ENCODE measurements at places on chromosomes 11 and 22.

GRCh38 chr11:72150882-72151281 lies 15.4 kb downstream of the FOLR3 start:
- DNase-seq, result no peak

DNA sequence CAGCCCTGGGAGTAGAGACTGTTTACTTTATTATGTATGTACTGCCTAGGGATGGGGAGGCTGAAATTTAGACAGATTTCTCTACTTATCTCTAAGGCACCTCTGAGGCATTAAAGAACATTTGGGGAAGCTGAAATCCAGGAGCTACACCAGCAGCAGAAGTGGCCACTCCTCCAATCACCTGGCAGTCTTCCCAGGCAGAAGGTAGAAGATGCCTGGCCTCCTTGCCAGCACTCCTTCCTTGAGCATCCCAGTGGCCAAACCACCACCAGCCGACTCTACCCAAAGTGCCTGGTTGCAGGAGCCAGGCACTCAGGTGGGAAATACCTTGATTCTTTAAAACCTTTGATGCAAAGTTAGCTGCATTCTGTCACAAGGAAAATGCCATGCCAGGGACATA lies 1.9 kb upstream of the FAT3 start:
- no peak for DNase-seq

DNA sequence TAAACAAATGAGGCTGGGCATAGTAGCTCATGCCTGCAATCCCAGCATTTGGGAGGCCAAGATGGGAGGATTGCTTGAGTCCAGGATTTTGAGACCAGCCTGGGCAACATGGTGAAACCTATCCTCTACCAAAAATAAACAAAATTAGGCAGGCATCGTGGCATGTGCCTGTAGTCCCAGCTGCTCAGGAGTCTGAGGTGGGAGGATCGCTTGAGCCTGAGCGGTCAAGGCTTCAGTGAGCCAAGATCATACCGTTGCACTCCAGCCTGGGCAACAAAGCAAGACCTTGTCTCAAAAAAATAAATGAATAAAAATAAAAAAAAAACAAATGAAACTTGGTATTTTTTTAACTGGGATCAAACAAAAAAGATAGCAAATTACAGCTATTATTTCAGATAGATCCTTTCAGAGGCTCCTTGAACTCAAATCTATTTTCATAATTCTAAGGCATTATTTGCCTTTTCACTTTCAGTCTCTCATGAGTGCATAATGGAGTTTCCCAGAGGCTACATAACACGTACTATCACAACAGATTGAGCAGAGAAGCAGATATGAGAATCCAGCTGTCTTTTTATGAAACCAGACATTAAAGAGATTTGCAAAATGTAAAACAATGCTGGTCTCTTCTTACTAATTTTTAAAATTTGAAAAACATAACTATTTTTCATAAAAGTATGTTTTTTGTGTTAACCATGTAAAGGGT lies 23.1 kb downstream of the DDIAS start:
- DNase-seq, result no peak

DNA sequence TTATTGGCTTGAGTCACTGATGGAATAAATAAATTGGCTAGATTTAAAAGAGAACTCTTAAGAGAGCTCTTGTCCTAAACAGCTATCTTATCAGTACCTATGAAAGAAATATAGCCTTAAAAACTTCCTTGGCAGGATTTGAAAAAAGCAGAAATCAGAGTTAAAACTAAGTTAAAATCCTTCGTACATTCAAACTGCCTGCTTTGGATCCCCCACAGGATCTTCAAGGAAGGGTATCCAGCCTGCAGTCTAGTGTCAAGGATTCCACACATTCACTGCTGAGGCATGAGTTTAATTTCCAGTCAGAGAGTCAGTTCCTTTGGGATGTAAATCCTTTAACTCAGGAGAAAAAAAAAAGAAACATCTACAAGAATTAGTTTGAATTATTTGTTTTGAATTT lies 242.9 kb upstream of the UBASH3B start:
- DNase-seq, result no peak

- DNase-seq, result no peak
Measured at GRCh38 chr22:39710380-39711150, 140.0 kb downstream of the CACNA1I start.

- DNase-seq, result no peak
Measured at GRCh38 chr11:16862726-16863125, 124.3 kb downstream of the C11orf58 start.

DNA sequence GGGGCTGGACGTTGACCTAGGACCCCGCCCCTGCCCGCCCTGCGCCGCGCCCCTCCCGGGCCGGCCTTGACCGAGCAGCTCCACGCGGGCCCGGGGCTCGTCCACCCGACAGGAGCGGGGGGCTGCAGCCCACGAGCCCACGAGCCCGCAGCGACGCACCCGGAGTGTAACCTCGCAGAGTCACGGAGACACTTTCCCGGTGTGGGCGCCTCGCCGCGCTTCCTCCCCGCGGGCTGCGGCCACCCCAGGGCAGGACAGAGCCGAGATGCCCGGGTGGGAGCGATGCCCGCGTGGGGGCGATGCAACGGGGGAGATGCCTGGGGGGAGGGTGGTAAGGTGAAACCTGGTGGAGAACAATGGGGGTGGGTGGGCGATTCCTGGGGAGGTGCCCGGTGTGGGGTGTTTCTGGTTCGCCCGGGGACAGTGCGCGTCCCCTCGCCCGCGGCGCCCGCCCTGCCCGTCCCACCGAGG lies 4.9 kb upstream of the ZBED4 start:
- DNase-seq, result no peak

DNA sequence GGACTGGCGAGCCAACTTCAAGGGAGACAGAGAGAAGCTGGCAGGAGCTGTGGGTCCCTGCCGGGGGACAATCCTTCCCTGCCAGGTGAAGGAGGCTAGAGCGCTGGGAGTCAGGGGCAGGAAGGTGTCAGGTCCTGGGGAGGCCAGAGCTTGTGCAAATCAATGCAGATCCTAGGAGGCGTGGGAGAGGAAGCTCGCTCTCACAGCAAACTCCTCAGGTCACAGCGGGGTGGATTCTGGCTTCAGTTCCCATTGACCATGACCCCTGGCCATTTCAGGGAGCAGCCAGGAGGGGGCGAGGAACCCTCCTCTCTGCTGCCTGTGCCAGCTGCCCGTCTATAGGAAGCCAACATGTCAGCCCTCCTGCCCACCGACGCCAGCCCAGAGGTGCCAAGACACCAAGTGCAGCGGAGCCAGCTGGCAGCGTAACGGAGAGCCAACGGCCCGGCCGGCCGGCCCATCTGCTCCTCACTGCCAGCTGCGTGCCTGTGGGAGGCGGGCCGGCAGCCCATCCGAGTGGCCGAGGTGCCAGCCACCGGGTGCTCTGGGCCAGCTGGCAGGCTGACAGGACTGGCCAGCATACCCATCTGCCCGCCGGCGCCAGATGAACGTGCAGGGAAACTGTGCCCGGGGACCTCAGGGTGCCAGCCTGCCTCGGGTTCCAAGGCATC lies 374.8 kb downstream of the MIAT start:
- peak; percentile 9 for DNase-seq

DNA sequence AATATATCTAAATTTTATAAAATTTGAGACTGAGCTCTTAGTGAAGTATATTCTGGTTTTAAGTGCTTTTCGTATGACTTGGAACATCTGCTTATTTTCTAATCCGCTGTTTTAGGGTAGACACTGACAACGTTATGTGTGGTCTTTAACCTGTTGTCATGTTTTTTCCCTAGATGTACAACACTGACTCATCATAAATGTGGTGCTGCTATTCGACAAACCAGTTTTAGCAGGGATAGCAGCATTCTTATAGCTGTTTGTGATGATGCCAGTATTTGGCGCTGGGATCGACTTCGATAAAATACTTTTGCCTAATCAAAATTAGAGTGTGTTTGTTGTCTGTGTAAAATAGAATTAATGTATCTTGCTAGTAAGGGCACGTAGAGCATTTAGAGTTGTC lies 23.8 kb upstream of the HIKESHI start:
- no peak for DNase-seq

DNA sequence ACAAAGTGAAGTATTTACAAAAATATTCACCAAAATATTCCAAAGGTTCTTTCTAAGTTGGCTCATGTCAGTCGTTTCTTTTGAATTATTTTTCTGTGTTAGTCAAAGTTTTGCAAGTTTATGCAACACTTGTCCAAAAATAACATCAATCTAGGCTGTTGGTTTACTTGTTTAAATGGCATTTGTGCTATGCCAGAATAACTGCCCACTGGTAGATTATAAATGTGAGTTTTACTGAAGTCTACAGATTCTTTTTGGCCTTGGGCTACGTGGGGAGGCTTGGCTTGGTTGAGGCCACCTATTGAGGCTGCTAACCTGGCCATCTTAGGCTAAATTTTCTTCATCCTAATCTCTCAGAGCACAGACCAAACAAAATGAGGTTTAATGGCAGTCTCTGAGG lies 1091.9 kb upstream of the RAG2 start:
- no peak for DNase-seq

DNA sequence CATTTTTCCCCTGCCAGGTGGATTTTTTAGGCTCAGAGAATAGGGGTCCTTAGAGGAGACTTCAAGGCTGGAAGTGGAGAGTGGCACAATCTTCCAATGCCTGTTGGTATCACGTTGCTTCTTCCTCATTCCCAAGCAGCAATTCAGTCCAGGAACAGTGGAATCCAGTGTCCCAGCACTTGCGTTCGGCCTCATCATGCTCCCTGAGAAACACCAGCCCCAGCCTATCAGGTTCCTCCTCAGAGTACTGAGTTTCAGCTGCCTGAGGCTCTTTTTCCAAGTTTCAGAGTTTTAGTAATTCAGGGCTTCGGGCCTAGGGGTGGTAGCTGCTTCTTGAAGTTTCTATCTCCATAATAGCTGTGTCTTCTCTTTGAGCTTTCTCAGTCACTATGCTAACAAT lies 31.9 kb upstream of the NRGN start:
- no peak for DNase-seq

- DNase-seq, result no peak
Measured at GRCh38 chr11:10597877-10598351, 29.4 kb upstream of the LYVE1 start.

- peak; percentile 97 for DNase-seq
Measured at GRCh38 chr11:91947215-91947820, 277.3 kb upstream of the FAT3 start.

GRCh38 chr22:37336579-37336978 lies 54.3 kb downstream of the CYTH4 start:
- no peak for DNase-seq

GRCh38 chr11:46044601-46045000 lies 76.7 kb downstream of the PHF21A start:
- no peak for DNase-seq

DNA sequence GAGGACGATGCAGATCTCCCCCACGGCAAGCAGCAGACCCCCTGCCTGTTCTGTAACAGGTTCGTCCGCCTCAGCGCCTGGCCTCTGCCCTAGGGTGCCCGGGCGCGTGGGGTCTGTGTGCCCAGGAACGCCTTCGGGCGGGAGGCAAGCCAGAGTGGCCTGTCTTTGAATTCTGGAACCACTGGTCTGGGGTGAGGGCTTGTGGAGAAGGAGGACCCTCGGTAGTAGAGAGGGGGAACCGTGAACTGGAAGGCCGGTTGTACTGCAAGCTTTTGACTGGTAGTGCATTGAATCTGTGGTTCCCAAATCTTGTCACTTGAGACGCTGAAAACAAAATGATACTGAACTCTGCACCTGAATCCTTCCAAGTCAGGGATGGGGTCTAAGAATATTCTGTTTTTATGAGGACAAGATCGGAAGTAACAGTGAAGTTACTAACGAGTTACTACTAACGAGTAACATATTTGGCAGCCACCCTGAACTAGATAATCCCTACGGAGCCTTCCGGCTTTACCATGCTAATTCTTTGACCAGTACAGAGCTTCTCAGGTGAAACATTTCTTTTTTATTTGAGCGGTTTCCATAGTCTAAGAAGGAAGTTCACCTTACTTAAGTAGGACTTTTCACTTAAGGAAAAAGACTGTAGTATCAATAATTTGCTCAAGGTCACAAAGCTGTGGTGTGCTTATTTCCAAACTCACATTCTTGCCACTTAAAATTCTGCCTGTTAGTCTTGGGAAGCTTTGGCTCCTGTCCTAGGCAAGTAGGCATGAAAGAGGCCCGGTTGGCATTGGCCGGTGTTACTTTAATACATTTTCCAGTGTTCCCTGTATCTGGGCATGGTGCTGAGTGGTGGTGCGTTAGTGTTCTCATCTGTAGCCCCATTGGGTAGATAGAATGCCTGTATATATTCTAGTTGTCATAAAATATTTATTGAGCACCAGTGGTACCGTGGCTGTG lies 860 bp downstream of the PRMT3 start:
- no peak for DNase-seq

DNA sequence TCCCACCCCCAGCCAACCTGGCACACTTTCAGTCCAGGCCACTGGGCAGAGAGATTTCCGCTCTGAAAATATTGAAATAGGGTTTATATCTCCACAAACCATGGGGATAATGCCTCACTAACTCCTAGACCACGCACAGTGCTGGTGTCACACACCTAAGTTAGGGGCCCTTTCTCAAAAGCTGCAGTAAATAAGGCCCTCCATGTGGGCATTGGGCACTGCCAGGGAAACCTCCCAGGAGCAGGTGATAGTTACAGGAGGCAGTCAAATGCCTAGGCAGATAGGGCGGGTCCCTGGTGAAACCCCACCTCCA lies 3.1 kb upstream of the IL10RA start:
- no peak for DNase-seq

DNA sequence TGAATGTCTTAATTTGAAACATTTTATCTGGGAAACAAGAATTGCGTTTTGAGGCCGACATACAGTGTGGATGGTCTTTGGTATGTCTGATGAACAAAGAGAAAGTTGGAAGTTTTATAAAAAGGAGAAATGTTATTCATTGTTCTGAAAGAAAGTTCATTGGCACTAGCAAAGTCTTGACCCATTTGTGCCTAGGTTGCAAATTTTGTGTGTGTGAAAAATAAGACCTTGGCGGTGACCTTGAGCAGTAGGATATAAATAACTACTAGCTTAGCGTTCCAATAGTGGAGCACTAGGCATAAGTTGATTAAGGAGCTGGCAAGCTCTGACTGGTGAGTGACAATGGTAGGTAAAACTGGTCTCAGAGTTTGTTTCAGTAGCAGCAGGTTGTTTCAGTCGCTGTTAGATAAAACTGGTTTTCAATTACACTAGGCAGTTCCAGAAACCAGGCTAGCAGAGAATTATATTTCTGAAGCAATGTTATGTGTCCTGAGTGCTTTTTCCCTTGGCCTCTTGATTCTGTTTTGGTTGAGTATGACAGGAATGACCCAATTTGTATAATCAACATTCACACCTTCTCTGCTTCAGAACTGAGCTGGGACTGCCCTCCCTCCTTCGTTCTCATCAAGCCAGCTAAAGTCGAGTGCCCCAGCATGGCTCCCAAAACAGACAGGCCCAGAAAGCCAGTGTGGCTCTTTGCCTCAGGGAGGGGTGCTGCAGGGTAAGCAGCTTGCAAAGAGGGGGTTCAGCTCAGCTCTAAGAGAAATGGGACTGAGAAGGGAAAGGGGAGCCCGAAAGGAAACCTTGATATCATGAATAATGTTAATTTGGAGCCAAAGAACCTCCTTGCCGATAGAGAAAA lies 85.7 kb downstream of the NTM start:
- no peak for DNase-seq

Measured in DMS153 (cell line).